ENCODE measurements at places on chromosomes 6 and 20.

DNA sequence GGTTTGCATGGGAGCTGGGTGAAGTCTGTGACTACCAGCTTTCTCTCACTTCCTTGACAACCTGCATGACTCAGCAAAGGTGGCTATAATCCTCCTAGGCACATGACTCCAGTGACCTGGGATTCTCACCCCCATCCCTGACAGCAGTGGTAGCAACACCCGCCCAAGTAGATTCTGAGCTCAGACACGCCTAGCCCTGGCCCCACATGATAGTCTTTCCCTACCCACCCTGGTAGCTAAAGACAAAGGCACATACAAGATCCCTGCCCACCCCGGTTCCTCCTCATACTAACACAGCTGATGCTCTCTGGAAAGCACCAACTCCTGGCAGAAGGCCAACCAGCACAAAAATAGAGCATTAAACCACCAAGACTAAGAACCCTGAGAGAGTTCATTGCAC lies 25.9 kb upstream of the CRISP1 start:
- DNase-seq = no peak

GRCh38 chr6:22025468-22026163 lies 271.2 kb downstream of the PRL start:
- peak; percentile 60 for DNase-seq

DNA sequence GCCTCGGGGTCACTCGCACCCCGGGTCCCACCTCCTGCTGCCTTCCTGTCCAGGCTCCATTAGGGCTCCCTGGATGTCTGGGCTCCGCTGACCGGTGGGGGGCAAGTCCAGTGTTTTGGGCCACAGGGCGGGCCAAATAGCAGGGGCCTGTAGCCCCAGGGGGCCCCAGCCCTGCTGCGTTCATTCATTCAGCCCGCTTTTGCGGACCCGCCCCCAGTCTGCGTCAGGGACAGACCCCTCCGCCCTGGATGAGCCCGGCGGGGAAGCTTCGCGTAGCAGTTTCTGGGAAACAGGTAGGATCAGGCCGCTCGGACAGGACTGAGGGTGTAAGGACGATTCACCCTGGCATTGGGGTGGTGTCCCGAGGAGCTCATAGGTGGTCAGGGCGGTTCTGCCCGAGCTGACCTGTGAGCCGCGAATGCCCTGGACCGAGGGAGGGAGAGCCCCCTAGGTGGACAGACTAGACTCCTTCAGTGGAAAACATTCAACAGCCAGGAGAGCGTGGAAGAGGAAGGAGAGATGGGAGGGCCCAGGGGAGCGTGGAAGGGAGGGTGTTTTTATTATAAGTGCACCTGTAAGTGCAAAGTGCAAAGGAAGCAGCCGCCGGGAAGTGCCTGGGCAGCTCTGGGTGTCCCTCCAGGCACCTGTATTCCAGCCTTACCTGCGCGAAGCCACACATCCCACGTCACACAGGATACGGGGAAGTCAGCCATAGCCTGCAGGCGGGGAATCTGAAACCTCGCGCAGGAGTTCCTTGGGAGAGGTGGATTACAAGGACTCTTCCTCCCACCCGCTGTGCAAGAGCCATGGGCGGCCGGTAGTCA lies 662 bp downstream of the ENTPD6 start:
- no peak for DNase-seq

DNA sequence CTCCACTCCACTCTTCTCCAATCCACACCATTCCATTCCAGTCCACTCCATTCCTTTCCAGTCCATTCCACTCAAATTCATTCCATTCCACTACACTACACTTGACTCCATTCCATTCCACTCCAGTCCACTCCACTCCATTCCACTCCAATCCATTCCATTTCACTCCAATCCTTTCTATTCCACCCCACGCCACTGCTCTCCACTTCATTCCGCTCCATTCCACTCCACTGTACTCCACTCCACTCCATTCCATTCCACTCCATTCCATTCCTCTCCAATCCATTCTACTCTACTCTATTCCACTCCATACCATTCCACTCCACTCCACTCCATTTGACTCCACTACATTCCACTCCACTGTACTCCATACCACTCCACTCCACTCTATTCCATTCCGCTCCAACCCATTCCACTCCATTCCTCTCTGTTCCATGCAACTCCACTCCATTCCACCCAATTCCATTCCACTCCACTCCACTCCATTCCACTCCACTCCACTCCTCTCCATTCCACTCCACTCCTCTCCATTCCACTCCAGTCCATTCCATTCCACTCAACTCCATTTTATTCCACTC lies 23.4 kb upstream of the DEFB125 start:
- no peak for DNase-seq

- DNase-seq = peak; percentile 63
Observed at GRCh38 chr20:23142162-23143050, 56.3 kb upstream of the CD93 start.

GRCh38 chr20:44287272-44288097 lies 23.5 kb downstream of the FITM2 start:
- DNase-seq = no peak

DNA sequence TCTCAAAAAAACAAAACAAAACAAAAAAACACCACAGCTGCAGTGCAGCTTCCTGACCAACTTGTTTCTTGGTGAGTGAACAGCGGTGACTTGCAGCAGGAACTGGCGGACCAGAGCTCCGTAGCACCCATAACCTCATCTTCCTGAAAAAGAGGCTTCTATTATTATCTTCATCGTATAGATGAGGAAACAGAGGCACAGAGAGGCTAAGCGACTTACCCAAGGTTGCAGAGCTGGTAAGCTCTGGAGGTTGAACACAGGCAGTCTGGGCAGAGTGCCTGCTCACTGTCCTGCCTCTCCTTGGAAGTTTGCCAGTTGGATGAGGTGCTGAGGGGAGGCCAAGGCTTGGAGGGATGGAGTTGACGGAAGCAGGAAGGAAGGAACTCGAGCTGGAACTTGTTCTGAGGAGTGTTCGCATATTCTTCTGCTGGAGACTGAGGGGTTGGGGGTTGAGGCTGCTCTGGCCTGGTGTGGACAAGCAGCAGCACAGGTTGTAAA lies 47.9 kb upstream of the CCDC167 start:
- no peak for DNase-seq

- no peak for DNase-seq
Observed at GRCh38 chr6:834866-835265, 141.9 kb upstream of the EXOC2 start.

DNA sequence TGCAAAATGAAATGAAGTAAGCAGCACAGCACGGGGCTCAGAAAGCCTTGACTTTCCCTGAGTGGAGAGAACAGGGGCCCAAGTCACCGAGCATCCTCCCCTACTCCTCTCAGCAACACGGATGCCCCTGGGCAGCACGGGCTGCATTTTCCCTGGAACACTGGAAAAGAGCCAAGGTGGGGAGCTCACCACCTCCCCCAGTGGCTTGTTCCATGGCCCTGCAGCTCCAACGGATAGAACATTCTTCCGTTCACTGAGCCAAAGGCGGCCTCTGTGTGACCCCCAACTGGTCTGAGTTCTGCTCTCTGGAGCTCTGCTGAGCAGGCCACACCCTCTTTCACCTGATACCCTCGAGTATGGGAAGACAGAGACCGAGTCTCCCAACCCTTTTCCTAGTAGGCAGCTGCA lies 20.8 kb upstream of the EMILIN3 start:
- DNase-seq = no peak

GRCh38 chr20:31485450-31486339 lies 10.6 kb downstream of the REM1 start:
- no peak for DNase-seq

DNA sequence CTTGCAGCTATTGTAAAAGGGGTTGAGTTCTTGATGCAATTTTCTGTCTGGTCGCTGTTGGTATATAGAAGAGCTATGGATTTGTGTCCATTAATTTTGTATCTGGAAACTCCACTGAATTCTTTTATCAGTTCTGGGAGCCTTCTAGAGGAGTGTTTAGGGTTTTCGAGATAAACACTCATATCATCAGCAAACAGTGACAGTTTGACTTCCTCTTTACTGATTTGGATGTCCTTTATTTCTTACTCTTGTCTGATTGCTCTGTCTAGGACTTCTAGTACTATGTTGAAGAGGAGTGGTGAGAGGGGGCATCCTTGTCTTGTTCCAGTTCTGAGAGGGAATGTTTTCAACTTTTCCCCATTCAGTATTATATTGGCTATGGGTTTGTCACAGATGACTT lies 120.8 kb upstream of the SSTR4 start:
- DNase-seq = no peak

DNA sequence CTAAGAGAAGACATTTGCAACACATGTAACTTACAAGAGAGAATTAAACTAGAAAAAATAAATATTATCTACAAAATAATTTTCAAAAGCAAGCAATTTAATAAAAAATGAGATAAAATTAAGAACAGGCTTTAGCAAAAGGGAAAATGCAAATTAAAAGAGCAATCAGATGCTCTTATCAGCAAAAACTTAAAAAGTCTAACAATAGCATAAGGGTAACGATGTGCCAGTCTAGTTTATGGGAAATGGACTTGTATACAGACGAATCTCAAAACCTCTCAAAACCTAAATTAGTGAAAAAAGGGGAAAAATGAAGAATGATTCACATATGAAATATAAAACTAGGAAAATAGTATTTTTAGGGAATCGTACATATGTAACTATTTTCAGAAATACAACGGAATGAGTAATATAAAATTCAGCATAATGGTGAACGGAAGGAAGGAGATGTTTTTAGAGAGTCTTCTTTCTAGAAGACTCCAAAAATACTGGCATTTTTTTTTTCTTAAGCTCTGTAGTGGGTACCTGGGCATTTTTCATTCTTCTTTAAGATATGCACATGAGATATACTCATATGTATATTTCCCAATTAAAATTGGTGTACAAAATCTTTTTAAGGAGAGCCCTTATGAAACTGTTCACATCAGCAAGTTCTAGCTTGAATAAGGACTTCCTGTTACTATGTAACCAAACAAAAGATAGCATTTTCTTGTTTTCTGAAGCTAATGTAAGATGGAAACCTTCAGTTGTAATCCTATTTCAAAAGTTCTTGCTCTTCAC lies 927 bp upstream of the MANEA start:
- DNase-seq = peak; percentile 8

DNA sequence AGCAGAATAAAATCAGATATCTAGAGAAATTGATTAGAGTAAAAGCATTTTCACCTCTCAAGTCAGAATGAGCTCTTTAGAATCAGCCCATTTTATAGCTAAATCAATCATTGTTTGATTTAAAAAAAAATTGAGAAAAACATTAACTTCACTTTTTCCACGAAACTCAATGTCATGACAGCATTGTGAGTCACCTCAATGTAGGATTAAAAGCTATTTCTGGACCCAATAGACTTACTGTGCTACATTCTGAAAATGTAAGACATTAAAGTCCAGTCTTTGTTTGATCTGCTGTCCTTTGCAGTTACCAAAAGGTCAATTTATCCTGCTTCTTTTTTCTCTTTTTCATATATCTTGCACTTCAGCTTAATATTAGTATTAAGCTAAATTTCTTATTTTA lies 519.4 kb upstream of the ZNF337 start:
- DNase-seq = no peak

DNA sequence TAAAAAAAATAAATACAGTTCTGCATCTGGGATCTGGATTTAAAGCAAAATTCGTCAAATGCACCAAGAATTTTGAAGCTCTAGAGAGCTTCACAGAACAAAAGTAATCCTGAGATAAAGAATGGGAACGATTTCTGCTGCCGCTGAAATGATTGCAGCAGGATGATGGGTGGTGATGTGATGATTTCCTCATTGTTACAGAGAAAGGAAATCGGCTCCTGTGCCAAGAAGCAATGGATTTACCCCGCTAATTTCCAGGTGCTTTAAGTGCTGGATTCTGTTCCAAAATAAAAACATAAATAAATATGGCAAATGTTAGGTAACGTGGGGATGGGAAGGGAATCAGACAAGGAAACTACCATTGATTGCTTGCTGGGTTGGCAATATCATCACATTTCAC lies 1067.9 kb upstream of the MAP3K7 start:
- DNase-seq = no peak

- DNase-seq = no peak
Observed at GRCh38 chr6:170459451-170459850, 93.7 kb downstream of the PSMB1 start.

DNA sequence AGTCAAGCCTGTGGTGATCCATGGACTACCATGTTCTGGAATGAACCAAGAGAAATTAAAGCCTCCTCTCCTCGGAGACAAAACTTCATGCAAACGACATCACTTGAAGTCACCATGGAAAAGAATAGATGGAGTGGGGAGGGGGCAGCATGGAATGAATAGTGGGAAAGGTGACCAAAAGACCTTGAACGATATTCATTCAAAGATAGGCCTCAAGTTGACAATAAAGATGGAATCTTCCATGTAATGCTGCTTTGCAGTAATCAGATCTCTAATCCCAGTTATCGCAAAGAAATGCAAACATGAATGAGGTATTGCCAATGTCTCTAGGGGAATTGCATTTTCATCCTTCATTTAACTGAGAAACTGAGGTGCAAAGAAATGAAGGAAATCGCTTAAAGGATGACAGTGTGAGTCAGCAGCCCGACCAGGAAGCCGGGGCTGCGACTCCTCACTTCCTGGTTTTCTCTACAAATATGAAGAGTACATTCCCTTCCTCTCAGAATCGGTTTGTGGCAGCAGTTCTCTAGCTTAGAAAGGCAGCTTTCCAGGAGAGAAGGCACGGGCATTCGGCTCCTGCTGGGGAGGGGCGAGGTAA lies 65.6 kb upstream of the RREB1 start:
- DNase-seq = no peak

DNA sequence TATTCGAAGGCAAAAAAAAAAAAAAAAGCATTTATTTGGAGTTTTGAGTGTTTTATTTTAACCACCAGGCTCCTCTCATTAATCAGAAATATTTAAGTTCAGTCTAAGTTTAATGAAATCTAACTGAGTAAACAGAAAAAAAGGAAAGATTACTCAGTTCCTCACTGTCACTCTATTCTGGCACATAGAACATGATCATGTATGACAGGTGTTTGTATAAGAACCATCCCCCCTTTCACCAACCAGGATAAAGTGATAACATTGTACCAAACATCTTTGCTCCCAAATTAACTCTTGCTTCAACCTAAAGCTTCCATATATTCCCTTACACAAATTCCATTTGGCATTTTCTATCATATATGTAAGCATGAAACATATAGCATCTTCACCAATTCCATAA lies 176.2 kb upstream of the HSF2 start:
- DNase-seq = no peak

GRCh38 chr6:50128420-50129005 lies 78.8 kb upstream of the DEFB112 start:
- no peak for DNase-seq

DNA sequence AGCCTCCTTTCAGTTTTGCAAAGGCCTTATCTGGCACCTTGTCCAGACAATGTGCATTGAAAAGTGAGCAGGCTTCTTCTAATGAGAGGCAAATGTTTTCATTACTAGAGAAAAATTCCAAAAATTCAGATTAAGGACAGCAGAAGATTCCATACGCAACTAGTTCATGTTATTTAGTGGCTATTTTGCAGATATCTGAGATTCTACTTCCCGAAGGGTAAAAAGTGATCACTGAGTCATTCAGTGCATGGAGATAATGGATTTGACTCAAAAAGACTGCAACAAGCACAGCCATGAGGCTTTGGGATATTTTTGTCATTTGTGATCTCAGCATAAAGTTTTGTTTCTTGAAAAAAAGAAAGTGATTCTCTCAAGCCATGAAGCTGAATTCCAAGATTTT lies 29.9 kb downstream of the METTL24 start:
- DNase-seq = no peak

GRCh38 chr6:158629367-158630221 lies 14.9 kb downstream of the DYNLT1 start:
- no peak for DNase-seq

- no peak for DNase-seq
Observed at GRCh38 chr6:44010411-44011349, 116.6 kb downstream of the MRPL14 start.
